GM23338 (cell line): ENCODE measurements at places on chromosomes 1 and 21. TPM values are rescaled to one million over a fixed set of nuclear protein-coding genes. Genes with fewer than 3 reads are reported as not detected.

DNA sequence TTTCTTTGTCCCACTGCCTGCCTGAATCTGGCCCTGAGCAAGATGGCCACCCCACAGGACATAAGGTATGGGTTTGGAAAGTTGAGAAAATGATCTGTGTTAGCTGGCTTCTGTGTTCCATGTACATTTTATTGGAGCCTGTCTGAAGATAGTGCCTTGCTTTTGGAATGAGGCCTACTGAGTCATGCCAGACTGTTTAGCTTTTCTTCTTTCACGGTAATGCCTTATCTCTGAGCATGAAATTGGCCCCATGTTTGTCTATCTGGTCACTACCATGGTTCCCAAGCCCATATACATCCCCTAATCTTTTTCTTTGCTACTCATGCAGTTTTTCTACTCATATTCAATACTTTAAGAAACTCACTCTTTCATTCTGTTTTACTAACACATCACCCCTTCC, 85.1 kb upstream of the LMO4 start:
- DNase-seq: no peak

The KCNK2 gene
- total RNA-seq: 0.07 and 0.23 TPM in 2 replicates

The OR2L13 gene
- not detected in 2 replicates for total RNA-seq

DNA sequence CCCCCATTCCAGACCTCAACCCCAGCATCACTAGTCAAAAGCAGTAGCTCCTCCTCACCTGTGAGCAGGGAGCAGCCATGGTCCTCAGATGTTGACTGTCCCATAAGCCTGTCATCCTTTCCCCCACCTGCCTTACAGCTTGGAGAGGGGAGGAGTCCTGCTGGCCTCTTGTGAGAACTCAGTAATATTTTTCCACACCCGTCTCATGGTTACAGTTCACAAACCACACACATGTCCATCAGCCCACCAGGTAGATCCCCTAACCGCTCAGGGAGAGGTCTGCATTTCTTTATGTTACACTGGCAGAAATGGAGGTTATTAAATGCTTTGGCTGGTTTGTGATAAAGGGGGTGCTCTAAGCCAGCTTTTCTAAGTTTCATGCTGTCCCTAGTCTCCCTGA, 26.3 kb upstream of the POU3F1 start:
- DNase-seq: no peak

The ICOSLG gene
- 2.2 and 4.6 TPM in 2 replicates for total RNA-seq

DNA sequence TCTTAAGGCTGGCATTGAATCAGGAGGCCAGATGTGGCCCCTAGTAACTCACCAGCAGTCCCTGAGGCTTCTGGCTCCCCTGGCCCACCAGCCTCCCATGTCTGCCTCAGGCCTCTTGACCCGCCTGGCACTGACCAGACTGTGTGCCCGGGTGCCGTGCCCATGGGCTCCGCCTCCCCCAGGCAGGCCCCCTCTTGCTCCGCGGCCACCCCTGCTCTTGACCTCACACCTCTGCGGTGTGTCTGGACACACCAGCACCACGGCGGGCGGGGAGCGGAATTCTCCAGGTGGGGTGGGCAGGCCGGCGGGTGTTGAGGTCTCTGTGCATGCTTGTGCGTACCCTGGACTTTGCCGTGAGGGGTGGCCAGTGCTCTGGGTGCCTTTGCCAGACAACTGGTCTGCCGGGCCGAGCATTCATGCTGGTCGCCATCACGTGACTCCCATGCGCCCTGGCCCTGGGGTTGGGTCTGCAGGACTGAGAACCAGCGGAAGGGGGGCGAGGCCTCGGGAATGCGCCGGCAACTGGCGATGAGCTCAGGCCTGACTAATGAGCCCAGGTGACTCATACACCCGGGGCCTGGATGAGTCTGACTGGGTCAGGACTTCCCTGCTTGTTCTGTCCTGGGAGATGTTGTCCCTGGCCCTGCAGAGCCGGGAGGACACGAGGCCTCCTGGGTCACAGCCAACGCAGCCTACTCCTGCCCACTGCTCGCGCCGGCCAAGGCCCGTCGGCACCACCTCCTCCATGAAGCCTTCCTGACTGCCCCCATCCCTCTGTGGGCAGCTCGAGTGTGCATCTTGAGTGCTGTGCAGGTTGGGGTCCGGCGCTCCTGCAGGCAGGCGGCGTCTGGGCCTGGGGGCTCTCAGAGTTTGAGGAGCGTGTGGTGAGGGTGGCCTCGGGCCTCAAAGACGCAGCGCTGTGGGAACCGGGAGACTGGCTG, 22.6 kb downstream of the COL18A1 start:
- DNase-seq: peak; percentile 71

The IGSF21 gene
- 15.6 and 17.9 TPM in 2 replicates for total RNA-seq

The FCRLA gene
- not detected in 2 replicates for total RNA-seq

- DNase-seq: no peak
Observed at GRCh38 chr1:179337288-179337687, 28.5 kb upstream of the AXDND1 start.

DNA sequence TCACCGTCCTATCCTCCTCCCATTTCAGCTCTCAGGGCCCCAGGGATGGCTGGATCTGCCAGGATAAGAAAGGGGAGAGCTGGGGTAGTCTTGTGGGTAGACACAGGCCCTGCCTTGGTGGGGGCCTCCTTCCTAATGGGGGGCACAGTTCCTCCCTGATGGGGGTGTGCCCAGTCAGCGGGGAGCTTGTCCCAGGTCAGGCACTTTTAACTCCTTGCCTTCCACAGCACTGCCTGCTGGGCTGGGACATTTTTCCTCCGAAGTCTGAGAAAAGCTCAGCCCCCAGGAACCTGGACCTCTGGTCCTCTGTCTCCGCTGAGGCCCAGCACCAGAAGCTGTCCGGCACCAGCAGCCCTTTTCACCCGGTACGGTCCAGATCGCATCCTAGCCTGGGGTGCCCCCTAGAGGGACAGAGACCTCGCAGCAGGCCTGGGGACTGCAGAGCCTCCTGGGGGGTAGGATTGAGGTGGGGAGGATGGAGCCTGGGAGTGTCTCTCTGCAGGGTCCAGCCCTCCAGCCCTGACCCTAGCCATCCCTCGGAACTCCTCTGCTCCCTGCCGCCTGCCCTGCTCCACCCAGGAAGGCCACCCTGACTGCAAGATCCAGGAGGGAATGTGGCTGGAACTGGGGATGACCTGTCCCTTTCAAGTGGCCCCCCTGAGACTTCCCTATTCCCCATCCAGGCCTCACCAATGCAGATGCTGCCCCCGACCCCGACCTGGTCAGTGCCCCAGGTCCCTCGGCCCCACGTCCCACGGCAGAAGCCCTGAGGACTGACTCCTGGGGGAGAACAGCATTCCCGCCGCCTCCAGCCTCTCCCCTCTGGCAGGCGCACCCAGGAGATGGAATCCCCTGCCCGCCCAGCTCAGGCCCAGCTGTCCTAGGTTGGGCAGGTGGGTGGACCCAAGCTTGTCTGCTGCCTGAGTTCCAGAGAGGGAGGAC, 12.0 kb downstream of the MIIP start:
- peak; percentile 64 for DNase-seq

The GJA5 gene
- 0.85 and 1.7 TPM in 2 replicates for total RNA-seq
